T-helper 22 cell (primary cell): ENCODE measurements at places on chromosomes 12 and 14.

GRCh38 chr12:65827342-65827741 lies 3.1 kb downstream of the HMGA2 start:
- no peak for DNase-seq

- DNase-seq: no peak
Observed at GRCh38 chr14:75884198-75884611, 97.6 kb downstream of the TGFB3 start.

DNA sequence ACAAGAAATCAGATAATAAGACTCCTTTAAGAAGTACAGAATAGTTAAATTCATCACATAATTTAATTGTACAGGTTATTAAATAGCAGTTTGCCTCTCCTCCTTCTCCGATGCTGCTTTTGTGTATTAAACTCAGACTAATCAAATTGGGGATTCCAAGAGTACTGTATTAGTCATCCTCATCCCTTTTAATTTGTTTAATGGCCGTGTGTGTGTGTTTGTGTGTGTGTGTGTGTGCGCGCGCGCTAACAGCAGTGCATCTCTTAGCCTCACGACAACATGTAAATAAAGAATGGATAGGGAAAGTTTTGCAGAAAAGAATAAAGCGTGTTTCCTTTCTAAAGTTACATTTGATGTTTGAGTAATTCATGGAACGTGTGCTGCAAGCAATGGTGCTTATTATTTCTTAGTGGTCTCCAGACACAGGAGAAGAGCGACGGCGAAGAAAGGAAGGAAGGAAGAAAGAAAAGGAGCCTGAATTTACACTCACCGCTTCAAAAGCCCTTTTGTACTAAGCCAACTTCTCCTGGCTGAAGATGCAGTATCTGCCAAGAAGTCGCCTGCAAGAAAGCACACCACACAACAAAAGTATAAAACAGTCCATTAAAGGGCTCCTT lies 220.3 kb downstream of the ASCL1 start:
- DNase-seq: no peak

- no peak for DNase-seq
Observed at GRCh38 chr14:37848985-37849621, 253.7 kb downstream of the TTC6 start.

DNA sequence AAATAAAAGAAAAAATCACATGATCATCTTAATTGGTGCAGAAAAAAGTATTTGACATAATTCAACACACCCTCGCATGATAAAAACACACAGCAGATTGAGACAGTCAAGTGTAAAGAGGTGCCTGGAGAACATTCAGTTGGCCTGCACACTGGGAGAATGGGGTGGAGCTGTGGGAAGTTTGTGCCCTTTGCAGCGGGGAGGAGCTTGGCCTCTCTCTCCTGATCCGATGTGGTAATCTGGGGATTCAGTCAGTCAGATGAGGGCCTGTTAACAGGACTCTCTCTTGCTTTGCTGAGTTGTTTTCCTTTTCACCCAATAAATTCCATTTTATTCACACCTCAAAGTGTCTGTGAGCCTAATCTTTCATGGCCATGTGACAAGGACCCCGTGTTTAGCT lies 5.9 kb downstream of the SERPINA6 start:
- DNase-seq: no peak

DNA sequence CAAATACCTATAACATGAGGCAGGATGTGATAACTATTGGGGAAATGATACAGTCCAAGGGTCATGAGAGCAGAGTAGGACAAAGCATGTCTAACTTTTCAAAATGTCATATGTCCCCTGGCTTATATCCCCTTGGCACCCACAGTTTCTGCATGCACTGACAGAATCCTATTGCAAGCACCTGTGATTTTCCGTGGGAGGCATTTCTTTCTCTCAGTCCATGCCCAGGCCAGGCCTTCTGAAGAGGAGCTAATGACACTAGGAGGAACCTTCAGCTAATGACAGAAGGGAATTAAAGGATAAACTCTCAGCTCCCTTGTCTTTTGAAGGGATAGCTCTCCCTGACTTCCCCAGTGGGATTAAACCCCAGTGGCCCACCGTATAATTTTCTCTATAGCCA lies 249.2 kb downstream of the TTC6 start:
- DNase-seq: no peak

DNA sequence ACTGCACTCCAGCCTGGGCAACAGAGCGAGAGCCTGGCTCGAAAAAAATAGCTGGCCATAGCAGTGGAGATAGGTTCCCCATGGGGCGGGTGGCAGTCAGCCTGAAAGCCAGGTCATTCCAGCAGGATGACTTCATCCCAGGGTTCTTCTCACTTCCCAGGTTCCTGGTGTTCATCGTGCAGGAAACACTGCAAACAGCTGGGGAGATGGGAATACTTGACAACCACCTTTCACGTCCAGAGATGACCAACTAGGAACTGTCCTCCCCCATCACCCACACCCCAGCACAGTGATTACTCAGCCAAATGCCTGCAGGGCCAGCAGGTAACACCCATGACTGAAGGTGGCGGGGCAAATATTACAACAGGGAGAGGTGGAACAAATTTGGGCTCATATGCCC lies 1.7 kb downstream of the VSIG10 start:
- DNase-seq: no peak

GRCh38 chr12:11635341-11635740 lies 14.1 kb upstream of the ETV6 start:
- no peak for DNase-seq

- no peak for DNase-seq
Observed at GRCh38 chr12:84329938-84330337, 582.7 kb downstream of the SLC6A15 start.

DNA sequence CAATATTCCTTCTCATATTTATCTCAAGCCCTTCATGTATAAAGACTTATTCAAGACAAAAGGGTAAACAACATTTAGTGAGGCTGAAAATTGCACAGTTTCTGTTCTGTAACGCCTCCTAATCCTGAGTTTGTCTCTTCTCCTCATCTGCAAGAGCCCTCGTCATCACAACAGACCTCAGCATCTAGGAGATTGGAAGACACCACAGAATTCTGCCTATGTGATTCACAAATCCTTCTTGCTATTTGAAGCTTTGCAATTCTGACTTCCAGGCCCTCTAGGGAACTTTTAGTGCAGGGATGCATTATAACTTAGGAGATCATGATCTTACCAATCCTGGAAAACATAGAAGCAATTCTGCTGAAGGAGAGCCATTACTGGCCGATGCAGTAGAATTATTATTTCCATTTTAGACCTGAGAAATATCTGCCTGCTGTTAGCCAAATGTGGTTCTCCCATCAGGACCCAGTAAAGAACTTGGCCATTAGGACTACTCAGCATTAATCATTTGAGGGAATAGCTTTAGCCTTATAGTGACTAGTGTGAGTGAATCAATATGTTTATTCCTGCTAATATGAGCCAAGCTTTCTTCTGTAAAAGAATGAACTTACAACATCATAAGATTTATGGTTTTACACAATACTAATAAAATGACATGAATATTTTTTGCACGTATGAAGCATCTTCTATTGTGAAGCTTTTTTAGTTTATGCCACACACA lies 119.5 kb downstream of the ANO4 start:
- DNase-seq: no peak

DNA sequence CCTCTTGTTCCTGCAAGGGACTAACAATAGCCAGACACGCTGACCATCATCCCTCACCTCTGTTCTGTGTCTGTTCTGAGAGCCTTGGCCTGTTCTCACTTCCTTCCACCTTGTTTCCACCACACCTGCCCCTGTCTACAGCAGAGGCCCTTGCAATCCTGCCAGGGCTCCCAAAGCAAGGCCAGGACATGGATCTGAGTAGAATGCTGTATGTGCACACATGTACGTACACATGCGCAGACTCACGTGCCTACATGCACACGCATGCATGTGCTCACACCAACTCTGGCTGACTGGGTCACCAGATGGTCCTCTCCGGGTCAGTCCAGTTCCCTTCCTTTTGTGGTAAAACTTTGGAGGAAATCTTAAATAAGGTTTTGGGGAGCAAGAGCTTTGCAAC lies 133.0 kb upstream of the C14orf180 start:
- no peak for DNase-seq

GRCh38 chr14:67510121-67510520 lies 21.6 kb upstream of the TMEM229B start:
- DNase-seq: no peak

DNA sequence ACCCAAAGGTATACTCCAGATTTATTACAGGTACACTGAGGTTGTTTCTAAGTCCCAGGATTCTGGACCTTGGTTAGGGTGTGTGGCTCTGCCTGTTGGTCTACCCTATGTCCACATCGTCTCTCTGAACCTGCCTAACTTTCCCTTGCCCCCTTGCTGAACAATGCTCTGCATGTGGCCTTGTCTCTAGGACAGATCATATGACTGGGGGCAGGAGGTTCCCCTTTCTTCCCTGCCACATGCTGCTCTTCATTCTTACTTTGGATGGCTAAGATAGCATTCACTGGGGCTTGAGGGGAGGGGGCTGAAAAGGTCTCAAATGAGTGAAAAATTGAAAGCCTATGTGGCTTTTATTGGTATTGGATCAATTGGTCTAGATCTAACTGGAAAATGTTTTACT lies 49.2 kb downstream of the MBIP start:
- no peak for DNase-seq

- no peak for DNase-seq
Observed at GRCh38 chr12:102480406-102480805, at the start of gene IGF1. IGF1 (minus strand) TSS chr12:102480563; CDS start chr12:102480381, 182 bp downstream.

GRCh38 chr14:53019406-53019805 lies 68.6 kb upstream of the FERMT2 start:
- DNase-seq: no peak

- no peak for DNase-seq
Observed at GRCh38 chr14:92456215-92457015, 57.2 kb upstream of the RIN3 start.

DNA sequence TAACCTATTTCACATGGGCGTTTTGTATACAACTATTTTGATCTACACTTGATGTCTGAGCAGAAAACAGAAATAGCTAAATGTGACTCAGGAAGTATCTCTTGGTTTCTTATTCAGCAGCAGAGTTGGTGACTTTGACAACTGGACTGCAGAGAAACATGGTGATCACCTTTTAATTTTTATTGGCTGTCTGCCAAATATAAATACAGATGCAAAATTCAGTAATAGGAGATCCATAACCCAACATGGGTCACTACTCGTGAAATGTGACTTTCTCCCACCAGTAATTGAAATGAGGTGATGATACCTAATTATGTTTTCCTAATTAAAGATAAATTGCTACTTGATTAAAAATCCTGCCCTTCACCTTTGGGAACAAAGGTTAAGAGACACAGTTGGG lies 487.1 kb downstream of the NELL2 start:
- no peak for DNase-seq

DNA sequence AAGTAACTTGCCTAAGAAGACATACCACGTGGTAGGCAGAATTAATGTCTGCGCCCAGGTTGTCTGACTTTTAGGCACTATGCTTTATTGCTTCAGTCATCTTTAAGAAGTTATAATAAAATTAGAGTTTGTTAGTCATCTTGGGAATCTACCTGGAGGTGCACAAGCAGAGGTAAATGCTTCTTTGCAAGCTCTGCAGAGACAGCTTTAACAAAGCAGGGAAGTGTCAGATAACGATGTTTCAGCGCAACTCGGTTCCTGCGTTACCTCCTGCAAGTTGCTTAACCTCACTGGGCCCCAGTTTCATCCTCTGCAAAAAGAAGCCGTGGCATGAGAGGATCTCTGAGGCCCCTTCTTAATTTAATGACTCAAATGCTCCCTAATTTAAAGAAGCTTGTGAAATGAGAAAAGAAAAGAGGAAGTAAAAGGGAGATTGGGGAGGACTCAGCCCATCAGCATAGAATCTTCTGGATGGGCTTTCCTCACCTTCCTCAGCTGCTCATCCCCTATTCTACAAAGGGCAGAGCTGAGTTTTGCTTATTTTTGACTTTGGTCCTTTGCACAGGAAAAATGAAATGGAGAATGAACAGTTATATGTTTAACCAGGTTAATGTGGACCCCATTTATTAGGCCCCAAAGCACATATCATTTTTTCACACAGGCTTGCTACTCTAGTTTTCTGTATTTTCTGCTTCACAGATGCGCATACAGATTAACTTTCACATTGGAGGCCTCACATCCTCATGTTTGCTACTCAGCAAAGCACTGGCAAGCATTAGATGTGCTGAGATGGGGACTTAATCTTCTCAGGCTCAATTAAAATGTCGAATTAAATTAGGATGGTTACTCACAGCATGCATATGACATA lies 5.1 kb downstream of the ARHGDIB start:
- DNase-seq: no peak

- DNase-seq: no peak
Observed at GRCh38 chr14:41900644-41901043, 294.0 kb downstream of the LRFN5 start.

DNA sequence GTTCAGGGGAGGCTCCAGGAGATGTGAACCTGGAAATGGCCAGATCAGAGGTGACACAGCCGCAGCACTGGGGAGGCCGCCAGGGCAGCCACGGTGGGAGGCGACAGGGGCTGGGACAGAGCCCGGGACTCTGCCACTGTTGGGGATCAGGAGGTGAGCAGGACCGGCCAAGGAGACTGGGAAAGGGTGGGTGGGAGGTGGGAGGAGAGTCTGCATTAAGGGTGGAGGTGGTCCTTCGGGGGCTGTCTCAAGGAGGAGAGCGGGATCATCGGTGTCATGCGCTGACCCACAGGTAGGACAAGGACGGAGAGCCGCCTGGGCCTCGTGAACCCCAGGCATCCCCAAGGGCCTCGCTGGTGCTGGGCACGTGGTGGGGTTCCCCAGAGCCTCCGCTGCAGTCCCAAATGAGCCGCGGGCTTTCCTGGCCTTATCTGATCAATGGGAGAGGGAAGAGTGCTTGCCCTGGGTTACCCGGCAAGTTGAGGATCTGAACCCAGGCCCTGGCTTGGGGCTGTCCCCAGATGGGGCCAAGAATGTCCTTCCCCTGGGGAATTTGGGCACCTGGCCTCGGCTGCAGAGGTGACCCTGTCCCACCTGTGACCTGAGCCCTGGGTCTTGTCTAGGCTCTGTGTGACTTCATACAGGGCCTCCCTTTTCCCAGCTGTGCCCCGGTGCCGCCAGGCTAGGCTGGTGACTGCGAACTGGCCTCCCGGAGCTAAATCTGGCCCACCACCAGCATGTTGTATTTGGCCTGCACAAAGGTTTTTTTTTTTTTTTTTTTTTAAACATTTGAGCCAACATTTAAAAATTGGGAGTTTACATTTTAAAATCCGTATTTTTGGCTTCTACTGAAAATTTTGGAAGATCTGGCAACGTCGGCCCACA lies 13.2 kb downstream of the BEGAIN start:
- DNase-seq: no peak
